WTC11 (cell line): ENCODE measurements at places on chromosomes 11 and 22.

GRCh38 chr11:8285228-8285627, 21.6 kb upstream of the LMO1 start:
- DNase-seq = no peak

GRCh38 chr11:59668188-59668949, 468 bp downstream of the PATL1 start:
- peak; percentile 81 for DNase-seq

DNA sequence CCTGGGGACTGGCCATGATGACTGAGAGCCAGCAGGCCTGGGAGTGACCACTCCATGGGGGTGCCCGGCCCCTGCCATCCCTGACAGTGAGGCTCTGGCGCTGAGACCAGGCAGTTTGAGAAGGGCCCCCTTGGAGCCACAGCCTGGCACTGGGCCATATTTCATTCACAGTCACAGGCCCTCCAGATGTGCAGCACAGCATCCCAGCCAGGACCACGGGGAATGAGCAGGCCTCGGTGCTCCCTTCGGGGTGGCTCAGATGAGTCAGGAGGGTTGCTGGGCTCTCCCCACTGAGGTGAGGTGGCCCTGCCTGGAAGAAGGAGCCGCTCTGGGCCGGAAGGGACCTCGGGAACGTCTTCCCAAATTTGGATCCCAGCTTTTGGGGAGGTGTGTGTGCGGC, 53.0 kb downstream of the GRAMD4 start:
- DNase-seq = no peak

DNA sequence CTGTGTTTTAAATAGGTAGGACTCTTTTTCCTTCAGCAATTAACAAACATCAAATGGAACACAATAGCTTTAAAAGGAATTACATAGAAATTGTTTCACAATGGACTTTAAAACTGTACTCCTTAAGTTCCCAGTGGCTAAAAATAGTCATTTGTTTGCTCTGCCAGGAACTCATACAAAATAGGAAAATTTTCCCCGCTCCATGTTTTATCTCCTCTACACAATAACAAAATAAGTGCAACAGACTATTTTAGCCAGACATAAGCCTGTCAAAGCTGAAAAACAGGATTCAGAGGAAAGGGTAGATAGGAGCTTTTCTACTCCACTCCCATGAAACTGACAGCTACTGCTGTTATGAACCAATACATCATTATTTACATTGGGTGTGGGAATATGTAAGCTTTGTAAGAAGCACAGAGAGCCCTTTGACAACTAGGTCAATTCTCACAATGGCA, 90.1 kb downstream of the STK33 start:
- no peak for DNase-seq

GRCh38 chr22:28883917-28884746, 760 bp downstream of the ZNRF3 start:
- peak; percentile 63 for DNase-seq

DNA sequence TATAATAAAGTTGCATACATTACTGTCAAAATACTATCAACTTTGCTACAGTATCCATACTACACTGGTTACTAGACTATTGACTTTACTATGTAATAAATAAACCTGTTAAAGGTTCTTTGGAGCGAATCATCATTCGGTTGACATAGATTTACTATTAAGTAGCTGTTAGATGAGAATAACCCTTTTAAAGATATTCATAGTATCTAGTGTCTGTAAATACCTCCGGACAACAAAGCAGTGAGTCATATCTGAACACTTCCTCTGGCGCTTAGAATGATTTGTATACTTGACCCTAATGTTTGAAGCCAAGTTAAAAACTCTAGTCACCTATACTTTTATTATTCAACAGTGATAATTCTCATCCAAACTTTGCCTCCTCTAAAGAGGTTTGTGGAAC, 84.7 kb downstream of the MSANTD4 start:
- DNase-seq = no peak

DNA sequence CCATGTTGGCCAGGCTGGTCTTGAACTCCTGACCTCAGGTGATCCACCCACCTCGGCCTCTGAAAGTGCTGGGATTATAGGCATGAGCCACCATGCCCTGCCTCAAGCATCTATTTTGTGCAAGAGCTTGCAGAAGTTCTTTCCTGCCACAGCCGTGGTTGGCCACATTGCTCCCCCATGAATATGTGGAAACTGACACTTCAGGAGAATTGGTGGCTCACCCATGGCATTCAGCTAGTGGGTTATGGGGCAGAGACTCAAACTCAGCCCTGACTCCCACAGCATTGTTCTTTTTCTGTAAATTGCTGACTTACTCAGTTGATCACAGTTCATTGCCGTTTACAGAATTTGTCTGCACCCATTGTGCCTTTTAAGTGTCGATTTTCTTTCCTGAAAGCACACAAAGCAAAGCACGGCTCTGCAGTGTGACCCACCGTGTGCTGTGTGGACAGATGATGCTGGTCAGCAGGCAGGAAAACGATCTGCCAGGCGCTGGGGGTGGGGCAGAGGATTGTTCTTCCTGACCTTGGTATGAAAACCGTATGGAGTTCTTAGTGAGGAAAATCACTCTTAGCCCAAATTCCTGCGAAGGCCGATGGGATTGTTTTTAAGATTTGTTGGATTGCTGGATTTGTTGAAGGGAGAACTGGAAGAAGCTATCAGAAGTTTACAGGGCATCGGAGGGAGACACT, 115.6 kb downstream of the PTPRJ start:
- no peak for DNase-seq

- no peak for DNase-seq
Observed at GRCh38 chr11:133808393-133809140, 36.7 kb downstream of the SPATA19 start.

DNA sequence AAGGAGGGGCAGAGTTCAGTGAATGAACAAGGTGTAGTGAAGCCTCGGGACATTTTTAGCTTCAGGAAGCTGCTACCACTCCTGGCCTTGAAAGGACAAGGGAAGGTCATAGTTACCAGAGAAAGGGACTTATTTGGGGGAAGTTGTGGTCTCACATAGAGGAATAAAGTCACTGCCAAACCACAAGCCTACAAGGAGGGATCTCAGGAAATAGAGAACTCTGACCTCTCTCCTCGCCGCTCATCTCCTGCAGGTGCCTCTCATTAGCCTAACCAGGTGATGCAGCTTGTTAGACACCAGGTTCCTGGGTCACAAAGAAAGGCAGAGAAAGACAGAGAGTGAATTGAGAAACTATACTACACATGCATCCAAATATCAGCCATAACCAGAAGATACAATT, 14.3 kb upstream of the TOLLIP start:
- DNase-seq = no peak

DNA sequence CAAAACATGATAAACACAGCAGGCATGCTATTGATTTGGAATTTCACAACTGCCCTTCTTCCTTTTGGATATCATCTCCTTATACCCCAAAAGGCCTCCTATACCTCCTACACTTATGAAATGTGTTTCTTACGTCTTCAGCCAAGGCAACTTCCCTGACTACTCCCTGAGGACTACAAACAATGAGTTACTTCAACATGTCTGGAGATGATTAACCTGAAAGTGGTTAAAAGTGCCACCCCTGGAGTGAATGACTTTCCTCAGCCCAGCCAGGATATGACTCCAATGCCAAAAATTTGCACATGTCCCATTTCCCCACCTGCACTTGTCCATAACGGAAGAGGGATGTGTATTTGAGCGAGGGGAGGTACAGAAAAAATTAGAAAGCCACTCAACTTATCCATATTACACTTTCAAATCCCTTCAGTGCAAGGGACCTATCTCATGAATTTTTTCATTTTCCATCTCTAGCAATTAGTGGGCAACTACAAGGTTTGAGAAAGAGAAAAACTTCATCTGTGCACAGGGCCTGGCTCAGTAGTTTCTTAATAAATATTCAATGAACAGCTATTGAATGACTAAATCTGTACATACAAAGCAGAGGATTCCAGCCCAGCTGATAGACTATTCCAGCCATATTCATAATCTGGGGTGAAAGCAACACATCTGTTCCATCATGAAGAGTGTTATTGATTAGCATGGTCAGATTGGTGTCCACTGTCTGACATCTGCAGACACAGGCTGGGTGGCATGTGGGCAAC, 36.8 kb downstream of the KIRREL3 start:
- DNase-seq = no peak

DNA sequence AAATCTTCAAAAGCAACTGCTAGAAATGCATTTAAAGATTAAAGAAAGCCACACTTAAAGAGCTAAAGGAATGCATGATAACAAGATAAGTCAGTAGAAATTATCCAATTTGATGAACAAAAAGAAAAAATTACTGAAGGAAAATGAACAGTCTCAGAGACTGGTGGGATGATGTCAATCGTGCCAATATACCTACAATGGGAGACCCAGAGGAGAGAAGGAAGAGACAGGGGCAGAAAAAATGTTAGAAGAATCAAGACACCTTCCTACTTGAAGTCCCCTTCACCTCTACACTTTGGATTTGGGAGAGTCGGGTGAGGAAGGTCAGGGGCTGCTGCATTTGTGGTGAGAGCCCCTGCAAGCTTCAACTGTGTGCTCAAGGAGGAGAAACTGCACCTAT, 216.3 kb downstream of the BUD13 start:
- DNase-seq = no peak

DNA sequence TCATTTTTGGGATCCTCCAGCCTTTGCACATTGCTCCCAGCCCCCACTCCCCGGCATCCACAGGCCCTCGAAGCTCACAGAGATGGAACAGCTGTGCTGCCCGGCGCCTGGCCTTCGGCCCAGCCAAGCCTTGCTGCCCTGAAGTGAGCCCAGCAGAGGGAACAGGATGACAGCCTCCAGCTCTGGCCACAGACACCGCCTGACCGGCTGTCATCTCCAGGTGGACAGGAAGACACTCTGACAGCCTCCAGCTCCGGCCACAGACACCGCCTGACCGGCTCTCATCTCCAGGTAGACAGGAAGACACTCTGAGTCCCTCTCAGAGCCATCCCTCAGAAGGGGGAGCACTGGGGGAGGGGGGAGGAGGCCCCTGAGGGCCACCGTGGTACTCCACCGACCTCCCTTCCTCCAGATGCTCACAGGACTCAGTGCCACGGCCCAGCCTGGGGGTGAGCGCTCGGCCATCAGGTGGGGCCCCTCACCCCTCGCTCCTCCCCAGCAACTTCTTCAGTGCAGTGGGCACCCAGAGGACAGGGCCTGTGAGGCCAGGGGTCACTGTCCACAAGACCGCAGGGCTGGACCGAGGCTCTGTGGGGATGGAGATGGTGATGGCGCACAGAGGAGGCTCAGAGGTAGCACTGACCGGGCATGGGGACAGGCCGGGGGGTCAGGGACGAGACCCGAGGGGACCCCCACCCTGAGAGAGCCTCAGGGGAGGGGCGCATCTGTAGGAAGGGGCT, 58.6 kb downstream of the BRD1 start:
- peak; percentile 10 for DNase-seq

- no peak for DNase-seq
Observed at GRCh38 chr11:115092516-115092915, 411.7 kb downstream of the CADM1 start.

DNA sequence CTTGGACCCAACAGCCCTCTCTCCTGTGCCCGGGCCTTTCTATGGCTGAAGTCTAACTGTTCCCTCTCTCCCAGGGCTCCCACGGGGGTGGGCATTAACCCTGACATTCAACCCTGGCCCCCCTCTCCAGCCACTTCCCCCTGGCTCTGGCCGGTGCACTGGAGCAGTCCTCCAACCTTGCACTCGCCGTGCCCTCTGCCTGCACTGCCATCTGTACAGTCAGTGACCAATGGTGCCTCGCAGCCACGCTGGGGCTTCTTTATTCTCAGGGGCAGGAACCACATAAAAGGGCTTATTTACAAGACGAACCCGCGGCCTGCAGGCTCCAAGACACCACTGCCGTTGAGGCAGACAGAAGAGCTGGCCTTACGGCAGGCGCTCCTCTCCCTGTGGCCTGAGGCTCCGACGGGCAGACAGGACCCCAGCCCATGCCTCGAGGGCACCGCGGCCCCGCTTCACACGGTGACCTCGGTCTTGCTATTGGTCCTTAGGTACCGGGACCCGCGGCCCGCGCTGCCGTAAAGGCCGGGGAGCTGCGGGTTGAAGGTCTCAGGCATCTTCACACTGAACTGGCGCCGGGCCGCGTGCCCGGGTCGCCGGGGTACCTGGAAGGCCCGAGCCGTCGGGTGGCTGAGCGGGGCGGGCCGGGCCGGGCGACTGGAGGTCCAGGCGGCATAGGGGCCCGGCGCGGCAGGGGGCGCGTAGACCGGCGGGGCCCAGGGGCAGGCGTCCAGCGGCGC, 5.4 kb downstream of the SHISA8 start:
- no peak for DNase-seq

DNA sequence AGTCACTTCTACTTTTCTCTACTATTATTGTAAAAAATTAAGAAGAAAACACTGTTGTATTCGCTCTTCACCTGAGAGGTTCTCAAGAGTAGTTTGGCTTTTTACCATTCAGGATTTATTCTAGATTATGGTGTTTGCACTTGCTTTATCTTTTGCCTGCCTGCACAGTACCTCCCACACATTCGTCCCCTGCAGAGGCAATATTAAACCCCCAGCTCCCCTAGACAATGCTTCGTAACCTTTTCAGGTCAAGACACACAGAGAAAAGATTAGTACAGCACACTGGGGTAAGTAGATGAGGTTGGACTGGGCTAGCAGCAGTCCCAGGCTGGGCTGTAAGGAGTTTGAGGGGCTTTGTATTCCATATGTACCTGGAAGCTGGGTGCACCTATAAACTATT, 62.4 kb downstream of the TNRC6B start:
- no peak for DNase-seq

- DNase-seq = no peak
Observed at GRCh38 chr22:19664951-19665783, 49.1 kb upstream of the SEPTIN5 start.

DNA sequence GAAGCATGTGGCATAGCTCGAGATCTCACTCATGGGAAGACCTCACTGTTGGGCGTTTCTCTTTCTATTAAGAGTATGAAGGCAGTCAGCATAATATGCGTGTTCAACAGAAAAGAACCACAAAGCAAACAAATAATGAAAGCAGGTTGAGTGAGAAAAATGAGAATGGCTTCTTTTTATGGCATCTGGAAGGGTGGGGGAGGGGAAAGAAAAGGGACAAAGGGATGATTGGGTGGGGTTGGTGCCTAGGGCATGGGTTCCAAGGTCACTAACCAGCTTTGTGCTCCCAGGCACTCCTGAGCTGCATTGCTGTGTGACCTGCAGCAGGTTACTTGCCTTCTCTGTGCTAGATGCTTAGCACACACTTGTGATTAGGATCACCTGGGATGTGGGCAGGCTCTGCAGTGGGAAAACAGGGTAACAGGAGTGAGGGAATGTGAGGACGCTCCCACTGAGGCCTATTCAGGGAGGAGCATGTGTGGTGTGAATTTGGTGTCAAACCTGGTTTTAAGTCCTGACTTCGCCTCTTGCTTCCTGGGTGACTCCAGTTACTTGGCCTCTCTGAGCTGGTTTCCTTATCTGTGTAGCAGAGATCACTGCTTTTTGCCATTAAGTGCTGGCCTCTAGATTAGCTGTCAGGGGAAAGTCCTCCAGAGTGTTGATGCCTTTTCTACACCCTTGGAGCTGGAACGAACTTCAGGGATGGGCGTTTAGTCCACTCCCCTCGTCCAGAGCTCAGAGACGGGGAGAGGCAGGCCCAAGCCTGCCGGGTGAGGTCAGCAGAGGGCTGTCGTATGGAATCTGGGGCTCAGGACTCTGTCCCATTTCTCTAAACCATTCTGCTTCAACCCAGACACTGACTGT, 74.8 kb downstream of the KIAA1671 start:
- no peak for DNase-seq

- no peak for DNase-seq
Observed at GRCh38 chr11:28966951-28967350, 858.8 kb downstream of the METTL15 start.

GRCh38 chr11:87634331-87634730, 540.9 kb downstream of the RAB38 start:
- no peak for DNase-seq
